ENCODE measurements at places on chromosomes 6 and 20.

DNA sequence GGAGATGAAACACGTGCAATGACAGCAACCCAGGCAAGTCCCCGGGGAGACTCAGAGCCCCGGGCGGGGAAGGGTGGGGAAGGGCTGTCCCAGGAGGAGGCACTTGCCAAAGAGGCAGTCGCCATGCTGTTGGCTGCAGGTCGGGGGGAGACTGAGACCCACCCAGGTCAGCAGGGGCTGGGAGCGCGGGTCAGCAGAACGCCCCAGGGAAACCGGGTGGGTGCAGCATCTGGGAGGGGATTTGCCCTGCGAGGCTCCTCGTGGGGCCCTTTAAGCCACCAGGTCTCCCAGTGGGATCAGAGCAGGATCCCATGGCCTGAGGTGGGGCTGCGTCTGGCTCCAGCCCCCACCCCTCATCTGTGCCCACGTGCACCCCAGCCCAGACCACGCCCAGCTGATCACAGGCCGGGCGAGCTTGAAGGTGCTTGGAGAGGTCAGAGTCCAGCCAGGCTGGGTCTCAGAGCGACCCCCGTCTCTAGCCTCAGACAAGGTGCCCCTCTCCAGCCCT lies 65.5 kb downstream of the YTHDF1 start:
- no peak for DNase-seq

DNA sequence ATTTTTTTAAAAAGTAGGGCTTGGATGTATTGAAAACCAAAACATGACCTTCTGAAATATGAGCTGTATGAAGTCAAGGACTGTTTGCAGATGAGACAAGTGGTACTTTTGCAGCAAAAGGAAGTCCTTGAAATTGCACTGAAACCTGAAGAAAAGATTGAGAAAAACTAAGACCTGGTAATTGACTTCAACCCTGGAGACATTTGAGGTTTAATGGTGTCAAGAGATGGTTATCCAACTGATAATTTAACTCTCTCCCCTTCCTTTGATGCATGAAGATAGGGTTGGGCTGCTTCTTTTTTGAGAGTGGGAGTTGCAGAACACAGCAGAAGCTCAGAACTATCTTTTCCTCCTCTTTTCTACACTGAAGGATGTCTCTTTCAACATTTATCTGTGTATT lies 180.9 kb upstream of the DTNBP1 start:
- DNase-seq, result no peak

GRCh38 chr6:14880052-14880451 lies 365.8 kb upstream of the JARID2 start:
- no peak for DNase-seq

GRCh38 chr6:47701363-47701762 lies 3.0 kb downstream of the ADGRF4 start:
- no peak for DNase-seq

DNA sequence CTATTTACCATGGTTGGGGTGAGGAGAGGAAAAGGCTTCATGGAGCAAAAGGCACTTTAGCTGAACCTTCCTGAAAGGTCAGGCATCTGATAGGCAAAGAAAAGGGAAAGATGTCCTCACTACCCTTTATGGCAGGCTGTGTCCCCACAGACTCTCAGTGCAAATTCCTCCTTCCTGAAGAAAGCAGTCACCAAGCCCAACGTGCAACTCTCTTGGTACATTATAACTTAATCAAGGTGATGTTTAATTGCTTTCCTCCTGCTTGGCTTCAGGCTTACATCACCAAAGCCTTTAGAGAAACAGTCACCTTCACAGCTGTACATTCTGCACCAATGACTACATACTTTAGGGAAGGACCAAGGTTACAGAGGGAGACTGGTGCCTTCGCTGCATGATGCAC lies 2.1 kb upstream of the CLIC5 start:
- DNase-seq, result no peak

- DNase-seq, result no peak
Measured at GRCh38 chr20:52240802-52241201, 49.2 kb upstream of the ZFP64 start.

DNA sequence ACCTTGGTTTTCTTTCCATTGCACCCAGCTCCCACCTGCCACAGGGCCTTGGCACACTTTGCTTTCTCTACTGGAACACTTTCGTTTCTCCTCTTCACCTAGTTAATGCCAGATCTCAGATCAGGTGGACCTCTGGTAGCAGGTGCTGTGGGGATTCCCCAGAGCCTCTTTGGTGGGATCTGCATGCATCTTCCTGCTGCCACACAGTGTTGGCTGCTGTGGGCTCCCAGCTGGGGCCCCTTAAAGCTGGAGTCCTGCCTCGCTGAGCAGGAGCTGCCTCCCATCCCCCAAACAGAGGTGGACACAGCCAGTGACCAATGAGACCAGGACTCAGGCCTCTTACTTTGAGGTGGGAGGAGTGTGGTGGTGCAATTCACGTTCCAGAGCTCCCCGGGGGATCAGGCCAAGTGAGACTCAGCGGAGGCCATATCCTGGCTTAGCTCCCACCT lies 28.4 kb downstream of the CEBPB start:
- DNase-seq, result no peak

- DNase-seq, result no peak
Measured at GRCh38 chr6:136012943-136013342, 161.4 kb downstream of the PDE7B start.

GRCh38 chr20:50481741-50482140 lies 28.4 kb upstream of the PTPN1 start:
- no peak for DNase-seq

DNA sequence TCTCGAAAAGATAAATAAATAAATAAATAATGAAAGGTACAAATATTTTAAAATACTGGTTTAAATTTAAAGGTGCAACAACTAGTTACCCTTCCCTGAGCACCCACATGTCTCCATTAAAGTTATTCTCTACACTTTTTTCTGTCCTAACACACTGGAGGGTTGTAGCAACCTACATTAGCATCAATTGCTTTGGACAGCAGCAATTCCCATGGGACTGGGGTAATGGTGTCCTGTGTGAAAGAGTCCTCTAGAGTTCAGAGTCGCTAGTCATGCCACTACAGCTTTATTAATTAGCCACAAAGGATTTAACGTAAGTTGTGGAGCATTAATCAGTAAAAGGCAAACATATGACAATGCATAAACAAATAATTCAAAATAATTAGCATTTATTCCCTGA lies 14.1 kb upstream of the CD24 start:
- no peak for DNase-seq

DNA sequence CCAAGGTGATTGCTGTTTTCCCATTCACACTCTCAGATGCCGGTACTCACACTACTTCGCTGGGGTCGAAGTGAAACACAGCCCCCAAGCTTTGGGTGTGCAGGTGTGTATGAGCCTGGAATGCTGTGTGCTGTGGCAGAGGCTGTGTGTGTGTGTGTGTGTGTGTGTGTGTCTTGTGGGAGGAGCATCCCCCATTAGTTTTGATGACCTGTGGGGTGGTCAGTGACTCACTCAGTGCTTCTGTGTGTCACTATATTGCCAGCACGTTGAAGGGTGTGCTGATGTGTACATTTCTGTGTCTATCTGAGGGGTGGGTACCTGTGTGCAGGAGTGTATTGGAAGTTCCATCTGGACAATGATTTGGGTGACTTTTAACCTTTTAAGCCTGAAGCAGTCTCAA lies 5.0 kb upstream of the SLC12A5 start:
- DNase-seq, result no peak

DNA sequence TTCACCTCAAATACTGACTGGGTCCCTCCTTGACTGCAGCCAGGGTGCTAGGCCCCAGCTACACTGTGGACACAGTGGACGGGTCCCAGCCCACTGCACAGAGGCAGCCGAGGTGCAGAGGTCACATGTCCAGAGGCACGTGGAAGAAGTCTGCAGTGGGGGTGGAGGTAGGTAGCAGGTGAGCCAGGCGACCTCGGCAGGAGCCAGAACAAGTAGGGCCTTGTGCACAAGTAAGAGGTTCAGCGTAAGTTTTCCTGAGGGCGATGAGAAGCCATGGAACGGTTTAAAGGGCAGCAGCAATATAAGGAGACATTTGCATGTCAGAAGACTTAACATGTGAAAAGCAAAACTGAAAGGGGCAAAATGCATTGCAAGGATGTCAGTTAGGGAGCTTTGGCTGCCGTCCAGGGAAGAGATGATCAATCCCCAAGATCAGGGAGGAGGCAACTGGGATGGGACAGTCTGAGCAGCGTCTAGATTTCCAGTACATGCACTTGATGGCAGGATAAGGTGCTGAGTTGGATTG lies 49.7 kb upstream of the SNX9 start:
- DNase-seq, result no peak

DNA sequence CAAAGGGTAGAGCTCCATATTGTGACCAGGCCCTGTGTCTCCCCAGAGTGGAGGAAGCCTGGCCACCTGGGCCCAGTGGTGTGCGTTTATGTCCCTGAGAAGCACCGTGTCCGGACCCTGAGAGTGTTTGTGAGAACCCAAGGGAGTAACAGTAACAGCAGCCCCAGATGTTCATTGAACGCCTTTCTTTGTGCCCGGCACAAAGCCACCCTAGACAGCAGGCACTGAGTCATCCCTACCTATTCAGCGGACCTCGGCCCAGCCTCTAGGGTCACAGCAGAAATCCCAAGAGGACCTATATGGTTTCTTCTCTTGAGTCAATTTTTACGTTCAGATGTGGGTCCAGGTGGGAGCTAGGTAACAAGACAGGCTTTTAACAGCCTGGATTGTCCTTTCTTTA lies 24.5 kb downstream of the BCAS4 start:
- DNase-seq, result no peak

GRCh38 chr6:69668916-69669315 lies 127.9 kb downstream of the LMBRD1 start:
- DNase-seq, result no peak

- DNase-seq, result no peak
Measured at GRCh38 chr20:14444106-14444505, 106.7 kb upstream of the FLRT3 start.

GRCh38 chr6:158143700-158144099 lies 24.4 kb downstream of the SERAC1 start:
- DNase-seq, result no peak

DNA sequence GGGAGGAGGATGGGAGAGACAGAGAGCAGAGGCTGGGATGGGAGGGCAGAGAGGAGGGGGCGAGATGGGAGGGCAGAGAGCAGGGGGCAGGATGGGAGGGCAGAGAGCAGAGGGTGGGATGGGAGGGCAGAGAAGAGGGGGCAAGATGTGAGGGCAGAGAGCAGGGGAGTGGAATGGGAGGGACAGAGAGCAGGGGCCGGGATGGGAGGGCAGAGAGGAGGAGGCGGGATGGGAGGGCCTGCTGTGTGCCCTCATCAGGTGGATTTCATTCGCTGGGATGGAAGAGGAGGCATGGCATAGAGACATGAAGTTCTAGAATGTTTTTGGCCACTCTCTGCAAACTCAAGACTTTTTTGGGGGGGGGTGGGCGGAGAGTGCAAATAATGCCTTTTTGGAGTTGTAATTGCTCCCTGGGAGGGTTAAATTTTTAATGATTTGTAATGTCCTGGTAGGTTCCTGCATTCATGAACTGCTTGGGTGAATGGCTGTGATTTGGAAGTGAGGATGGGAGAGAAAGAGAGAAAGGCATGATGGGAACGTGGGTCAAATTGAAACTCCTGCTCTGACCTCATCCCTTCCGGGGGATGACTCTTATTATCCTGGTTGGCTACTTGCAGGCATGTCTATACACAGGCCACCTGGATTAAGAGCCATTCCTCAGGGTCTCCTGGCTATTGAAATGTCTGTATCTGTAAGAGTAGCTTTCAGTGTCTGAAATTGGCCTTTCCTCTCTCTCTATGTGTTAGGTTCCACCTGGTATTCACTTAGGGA lies 162.4 kb upstream of the AGPAT4 start:
- no peak for DNase-seq

- DNase-seq, result no peak
Measured at GRCh38 chr6:56292505-56293181, 45.3 kb upstream of the COL21A1 start.

GRCh38 chr6:136784271-136784664 lies 8.0 kb downstream of the MAP3K5 start:
- DNase-seq, result no peak

- DNase-seq, result no peak
Measured at GRCh38 chr6:121590438-121590837, 155.0 kb downstream of the GJA1 start.

- no peak for DNase-seq
Measured at GRCh38 chr20:63457737-63458136, 14.7 kb downstream of the KCNQ2 start.

GRCh38 chr6:163095401-163095800 lies 319.1 kb upstream of the QKI start:
- no peak for DNase-seq

GRCh38 chr6:146027586-146028251 lies 1.1 kb upstream of the GRM1 start:
- no peak for DNase-seq

DNA sequence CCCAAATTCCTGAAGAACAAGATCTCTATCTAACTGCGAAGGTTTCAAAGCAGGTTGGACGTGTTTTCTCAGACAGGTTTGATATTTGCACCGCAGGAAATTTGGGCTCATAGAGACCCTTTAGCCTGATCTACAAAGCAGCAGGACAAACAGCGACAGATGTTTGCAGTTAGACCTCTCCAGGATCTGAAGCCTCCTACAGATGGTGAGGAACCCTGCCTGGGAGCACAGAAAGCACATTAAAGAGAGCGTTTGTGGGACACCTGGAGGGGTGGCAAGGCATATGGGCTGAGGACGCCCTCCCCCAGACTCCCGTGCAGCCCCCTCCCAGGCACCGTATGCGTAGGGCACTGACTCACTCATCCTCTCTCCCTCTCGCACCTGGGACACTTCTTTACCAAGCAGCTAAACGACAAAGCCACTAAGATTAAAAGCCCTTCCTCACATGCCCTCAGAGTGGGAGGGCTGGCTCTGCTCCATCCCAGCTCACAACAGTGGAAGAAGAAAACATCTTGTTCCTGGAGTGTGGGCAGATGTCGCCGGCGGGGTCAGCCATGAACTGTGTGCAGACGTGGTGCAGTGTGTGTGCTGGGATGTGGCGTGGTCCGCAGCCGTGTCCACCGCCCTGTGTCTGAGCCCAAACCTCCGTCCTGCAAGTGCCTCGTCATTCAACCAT lies 249.7 kb upstream of the AFDN start:
- DNase-seq, result no peak

DNA sequence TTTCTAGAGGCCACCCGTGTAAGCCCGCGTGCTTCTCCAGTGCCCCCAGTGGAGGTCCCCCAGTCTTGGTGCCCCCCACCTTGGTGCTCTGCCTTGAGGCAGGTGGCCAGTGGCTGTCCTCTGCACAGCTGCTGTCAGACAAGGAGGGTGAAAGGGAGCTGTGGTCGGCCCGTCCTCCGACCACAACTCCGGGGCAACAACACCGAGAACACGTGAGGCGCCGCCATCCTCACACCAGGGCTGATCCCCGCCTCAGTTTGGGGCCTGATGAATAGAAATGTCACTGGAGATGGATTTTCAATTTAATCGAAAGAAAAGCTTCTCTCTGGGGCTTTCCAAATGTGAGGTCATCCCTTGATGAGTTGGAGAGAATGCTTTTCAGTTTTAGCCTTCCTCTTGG lies 304.6 kb downstream of the CDH4 start:
- no peak for DNase-seq

GRCh38 chr6:127716465-127716864 lies 139.5 kb downstream of the C6orf58 start:
- DNase-seq, result no peak

- DNase-seq, result no peak
Measured at GRCh38 chr6:118436482-118436881, 111.6 kb upstream of the PLN start.

- DNase-seq, result no peak
Measured at GRCh38 chr6:105606831-105607463, 204.1 kb upstream of the PREP start.

All from activated CD4-positive, alpha-beta T cell treated with anti-CD3 and anti-CD28 coated beads, Interleukin-2, amount 10 ng/mL, durations not matched to agents 7 days and 5 days (primary cell).